ENCODE measurements at places on chromosomes 11 and 22.

DNA sequence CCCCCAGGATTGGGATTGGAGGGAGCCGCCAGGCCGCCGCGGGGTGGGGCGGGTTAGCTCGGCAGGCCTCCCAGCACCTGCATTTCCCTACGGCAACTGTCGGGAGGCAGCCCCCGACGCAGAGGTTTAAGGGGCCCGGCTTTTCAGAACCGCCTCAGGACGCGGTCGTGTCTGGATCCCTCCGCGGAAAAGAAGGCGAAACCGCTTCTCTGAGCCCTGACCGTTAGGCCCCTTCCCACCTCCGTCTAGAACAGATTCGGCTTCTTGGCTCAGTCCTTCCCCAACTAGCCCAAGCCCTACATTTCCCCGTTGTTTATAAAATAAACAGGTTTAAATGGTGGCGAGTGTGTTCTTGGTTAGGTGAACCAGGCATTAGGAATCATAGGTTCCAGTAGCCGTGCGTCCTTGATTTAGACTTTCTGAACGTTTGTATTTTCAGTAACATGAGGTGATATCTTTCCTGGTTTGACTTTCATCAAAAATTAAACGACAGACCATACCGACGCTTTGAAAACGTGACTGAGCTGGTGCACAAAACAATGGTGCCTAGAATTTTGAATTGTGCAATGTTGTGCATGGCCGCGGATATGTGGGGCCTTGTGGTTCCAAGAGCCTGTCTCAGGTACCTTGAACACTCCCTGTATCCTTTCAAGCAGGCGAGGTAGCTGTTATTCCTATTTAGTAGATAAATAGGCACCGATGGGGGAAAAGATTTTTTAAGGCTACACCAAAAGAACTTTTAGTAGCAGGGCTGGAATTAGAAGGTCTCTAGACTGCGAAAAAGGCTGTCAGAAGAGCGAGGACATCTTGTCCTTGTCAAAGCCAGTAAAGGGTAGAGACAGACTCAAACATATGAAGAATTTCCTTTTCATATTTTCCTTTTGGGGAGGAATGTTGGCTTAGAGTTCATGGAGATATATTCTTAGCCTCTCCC lies 1.2 kb upstream of the HSPA8 start:
- DNase-seq: peak; percentile 59

DNA sequence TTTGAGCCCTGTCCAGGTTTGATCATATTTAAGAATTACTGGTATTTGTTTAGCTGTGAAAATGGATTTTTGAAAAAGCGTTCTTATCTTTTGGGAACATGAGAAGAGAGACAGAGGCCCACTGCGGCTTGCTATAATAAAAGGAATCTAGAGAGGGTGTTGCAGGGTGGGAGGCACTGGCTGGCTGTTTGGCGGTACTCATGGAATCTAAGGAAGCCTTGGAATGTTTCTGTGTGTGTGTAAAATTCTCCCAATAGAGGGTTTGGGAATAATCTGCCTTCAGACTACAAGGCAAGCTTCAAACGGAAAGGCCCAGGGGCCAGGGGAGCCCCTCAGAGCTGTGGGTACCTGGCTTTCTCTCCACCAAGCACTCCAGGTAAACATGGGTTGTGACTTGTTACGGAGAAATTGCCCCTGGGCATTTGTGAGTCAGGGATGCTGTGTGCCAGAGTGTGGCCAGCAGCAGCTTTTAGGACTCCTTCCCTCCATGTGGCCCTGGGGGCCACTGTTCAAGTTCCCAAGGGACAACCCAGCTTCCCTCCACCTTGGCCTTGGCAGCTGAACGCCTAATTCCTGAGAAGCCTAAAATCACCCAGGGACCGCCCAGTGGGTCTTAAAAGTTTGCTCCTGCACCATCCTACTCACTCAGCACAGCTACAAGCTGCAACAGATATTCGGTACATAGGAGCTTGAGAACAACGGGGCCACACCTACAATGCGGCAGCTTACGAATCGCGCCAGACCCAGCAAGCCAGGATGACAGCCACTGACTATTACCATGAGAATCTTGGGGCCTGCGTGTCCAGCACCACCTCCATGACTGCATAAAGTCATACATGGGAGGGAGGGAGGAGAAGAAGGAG lies 14.1 kb upstream of the SYT8 start:
- DNase-seq: no peak

- no peak for DNase-seq
Observed at GRCh38 chr11:126518071-126518971, 162.8 kb downstream of the ST3GAL4 start.

GRCh38 chr11:95776859-95777258 lies 12.7 kb downstream of the FAM76B start:
- DNase-seq: no peak

- DNase-seq: no peak
Observed at GRCh38 chr11:31664129-31664528, 147.0 kb downstream of the PAX6 start.

DNA sequence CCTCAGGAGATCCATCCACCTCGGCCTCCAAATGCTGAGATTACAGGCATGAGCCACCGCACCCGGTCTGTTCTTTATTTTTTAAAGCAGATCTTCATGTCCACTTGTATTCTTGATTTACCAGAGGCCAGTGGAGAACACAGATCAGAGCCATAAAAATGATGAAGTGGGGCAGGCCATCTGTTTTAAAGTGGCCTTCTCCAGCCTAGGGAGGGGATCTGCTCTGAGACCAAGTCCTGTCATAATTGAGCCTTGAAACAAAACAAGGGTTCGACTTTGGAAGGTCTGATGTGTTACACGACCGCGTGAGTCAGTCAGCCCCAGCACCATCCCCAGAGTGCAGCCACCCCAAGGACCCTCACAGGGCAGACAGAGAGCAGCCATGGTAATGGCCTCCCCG lies 27.5 kb downstream of the ABCC8 start:
- no peak for DNase-seq

Measured in NCI-H510A treated with DMSO at 0.1 percent for 48 hours (cell line).